Natural killer cell (primary cell): ENCODE measurements at places on chromosomes 16 and 17.
A peak's percentile ranks its signal among the peaks of the same experiment; 100 is the strongest.

GRCh38 chr17:64091571-64091970, 38.4 kb downstream of the ERN1 start:
- DNase-seq: no peak

GRCh38 chr17:77228816-77229215, 88.0 kb downstream of the SEC14L1 start:
- no peak for DNase-seq

DNA sequence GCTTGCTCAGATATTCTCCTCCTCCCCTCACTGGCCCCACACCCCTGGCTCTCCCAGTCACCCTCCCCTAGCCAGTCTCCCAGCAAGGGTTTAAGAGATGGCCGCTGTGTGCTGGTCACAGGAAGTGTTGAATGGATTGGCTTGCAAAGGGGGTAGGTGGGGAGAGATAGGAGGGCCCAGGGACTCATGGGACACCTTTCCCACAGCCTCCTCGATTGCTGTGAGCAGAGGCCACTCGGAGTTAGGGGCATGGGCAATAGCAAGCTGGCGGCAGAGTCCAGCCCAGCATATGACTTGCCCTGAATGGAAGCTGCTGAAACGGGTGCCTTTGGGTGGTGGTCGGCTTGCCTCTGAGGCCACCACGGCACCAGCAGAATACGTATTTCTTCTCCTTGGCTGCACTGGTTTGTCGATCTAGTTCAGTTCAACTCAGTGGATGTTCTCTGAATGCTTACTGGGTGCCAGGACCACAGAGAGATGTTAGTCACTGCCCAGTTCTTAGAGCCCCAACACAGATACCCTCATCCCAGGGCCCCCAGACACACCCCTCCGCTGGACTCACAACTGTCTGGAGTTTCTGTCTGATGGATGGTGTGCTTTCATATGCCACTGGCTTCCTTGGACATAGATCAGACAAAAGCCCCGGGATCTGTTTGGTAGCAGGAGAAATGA, 6.0 kb downstream of the WFIKKN2 start:
- DNase-seq: no peak

GRCh38 chr17:47884905-47885730, 10.9 kb upstream of the SP2 start:
- no peak for DNase-seq

GRCh38 chr17:43694081-43694870, 32.6 kb upstream of the MEOX1 start:
- DNase-seq: peak; percentile 61

DNA sequence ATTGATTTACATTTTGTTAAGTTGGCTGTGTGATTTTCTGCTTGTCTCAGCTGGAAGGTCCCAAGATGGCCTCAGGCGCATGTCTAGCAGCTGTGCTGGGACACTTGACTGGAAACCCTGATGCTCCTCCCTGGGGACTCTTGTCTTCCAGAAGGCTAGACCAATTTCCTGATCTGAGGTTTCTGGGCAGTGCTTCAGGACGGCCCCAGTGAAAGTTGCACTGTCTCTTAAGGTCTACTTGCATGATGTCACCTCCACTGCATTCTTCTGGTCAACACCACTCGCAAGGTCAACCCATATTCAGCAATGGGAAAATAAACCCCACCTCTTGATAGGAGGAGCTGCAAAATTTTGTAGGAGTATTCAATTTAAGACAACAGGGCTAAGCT, 116.0 kb downstream of the SALL1 start:
- no peak for DNase-seq

DNA sequence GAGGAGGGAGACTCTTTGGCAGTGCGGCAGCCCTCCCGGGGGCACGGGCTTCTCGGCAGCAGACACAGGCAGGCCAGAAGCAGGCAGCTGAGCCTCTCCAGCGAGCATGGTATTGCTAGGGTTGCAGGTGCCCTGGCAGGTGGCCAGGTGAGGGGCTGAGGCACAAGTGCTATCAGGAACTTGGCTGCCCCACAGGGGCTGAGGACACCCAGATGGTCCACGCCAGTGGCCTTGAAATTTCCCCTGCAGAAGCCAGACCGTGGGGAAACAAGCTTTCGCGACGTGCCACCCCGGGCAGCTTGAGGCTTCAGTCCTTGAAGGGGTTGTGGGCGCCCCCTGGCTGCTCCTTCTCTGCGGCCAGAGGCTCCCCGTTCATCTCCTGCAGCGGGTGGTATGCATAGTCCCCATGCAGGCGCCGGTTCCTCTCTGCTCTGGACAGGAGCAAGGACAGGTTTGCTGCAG, 8.5 kb downstream of the NAGPA start:
- no peak for DNase-seq

- no peak for DNase-seq
Measured at GRCh38 chr16:88866151-88866920, at the start of gene PABPN1L. Gene PABPN1L, minus strand, starts transcription at chr16:88866660. Its CDS starts 54 bp downstream, at chr16:88866606.

- no peak for DNase-seq
Measured at GRCh38 chr17:82058230-82058854, 6.6 kb downstream of the GPS1 start.

GRCh38 chr17:42817866-42818265, 6.2 kb downstream of the BECN1 start:
- no peak for DNase-seq

- no peak for DNase-seq
Measured at GRCh38 chr17:4953451-4953961, 2.6 kb downstream of the ENO3 start.

DNA sequence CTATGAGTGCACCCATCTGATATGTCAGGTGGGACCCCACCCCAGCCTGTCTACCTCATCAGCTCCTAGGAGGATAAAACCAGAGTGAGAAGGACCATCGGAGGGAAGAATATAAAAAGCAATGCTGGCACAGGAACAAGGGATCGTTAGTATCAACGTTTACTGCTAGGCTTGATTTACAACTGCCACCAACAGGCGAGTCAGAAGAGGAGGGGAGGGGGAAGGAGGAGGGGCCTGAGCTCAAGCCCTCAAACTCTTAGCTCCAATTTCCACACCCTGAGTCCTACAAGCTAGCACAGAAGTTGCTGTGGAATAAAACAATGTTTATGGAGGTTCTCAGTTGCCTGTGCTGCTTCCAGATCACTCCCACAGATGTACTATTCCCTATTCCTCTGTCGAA, 234.5 kb downstream of the C16orf78 start:
- no peak for DNase-seq

DNA sequence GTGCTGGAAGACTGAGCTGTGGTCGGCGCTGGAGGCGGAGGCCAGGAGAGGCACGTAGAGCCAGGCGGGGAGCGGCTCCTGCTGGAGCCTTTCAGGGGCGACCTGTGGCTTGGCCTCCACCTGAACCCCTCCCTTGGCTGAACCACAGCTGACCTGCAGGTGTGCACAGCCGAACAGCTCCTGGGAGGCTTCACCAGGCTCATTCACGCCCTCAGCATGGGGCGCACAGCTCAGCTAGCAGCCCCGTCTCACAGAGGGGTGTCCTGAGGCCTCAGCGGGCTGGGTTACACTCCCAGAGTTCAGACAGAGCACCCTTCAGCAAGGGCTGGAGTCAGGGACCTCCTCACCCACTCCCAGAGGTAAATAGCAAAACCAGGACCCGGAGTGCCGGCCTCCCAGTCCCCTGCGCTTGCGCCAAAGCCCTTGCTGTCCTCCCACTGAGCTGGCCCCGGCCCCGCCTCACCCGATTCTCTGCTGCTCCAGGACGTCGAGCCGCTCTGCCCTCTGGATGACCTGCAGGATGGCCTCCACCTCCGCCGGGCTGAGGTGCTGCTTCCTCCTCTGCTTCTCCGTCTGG, 31.7 kb downstream of the RPH3AL start:
- no peak for DNase-seq

- DNase-seq: no peak
Measured at GRCh38 chr16:17435318-17435717, 35.4 kb downstream of the XYLT1 start.

DNA sequence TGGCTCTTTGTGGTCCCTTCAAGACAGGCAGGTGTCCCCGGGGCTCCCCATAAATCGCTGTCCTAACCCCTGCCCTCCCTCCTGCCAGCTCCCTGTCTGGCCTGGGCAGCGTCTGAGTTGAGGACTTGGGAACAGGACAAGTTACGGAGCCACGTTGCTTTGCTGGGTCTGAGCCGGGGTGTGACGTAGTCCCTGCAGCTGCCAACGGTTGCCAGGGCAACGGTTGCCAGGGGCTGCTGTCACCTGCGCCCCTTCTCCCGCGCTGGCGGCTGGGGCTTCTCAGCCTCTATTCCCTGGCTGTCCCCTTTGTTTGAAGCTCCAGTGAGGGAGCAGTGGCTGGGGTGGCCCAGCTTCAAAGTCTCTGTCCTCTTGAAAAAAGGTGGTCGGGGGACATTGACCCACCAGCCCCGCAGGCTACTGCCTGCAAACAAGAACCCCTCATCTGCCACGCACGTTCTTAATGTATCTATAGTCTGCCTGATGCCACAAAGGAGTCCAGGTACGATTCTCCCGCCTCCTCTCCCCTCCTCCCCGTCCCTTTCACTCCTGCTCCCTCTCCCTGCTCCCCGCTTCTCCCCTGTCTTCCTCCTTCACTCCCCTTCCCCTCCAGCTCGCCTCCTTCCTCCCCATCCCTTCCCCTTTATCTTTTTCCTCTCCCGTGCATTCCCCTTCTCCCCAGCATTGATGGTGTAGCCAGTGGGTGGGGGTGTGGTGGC, 10.9 kb downstream of the ADGRG1 start:
- DNase-seq: no peak

- no peak for DNase-seq
Measured at GRCh38 chr17:2198927-2199326, 104.7 kb downstream of the SMG6 start.

DNA sequence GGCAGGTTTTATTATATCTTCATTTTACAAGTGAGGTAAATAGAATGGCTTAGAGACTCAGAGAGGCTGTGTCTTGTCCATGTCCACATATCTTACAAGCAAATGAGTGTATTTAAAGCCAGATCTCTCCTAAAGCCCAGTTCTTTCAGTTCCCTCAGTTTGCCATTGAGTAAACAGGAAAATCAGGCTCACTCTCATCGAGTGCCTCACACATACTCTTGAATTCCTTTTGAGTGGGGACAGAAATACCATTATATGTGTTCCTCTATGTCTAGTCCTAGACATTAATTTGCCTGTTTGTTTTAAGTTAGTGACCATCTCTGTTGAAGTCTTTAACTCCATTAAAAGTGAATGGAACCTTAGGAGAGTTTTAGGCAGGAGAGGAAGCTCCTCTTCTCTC, 40.1 kb downstream of the BPTF start:
- DNase-seq: no peak

DNA sequence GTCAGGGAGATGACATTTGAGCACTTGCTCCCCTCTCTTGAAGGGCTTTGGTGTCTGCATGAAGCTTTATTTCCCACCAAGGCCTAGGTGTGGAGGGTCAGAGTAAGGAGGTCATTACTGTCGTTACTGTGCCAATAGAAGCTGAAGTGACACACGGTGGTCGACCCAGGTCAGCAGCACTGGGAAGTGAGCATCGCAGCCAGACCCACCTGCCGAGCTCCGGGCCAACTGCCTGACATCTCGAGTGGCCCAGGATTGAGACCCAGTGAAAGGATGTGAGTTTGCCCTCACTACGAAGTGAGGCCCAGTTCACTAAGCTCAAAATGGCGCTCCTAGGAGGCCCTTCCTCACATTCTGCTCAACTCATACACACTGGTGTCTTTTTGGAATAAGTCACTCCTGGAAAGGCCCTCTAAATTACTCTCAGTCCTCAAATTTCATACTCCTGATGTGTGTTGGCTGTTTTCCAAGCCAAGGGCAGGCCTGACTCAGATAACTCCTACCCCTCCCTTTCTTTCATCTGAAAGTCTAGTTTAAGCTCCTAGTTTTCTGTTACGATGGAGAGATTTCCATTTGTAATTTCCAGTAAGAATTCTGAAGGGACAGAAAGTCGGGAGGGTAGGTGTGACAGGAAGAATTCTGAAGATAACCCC, 200.4 kb downstream of the LGALS9B start:
- no peak for DNase-seq

- DNase-seq: no peak
Measured at GRCh38 chr17:63222655-63223054, 223.5 kb downstream of the CYB561 start.

GRCh38 chr17:61584866-61585265, 6.2 kb downstream of the NACA2 start:
- DNase-seq: no peak

- no peak for DNase-seq
Measured at GRCh38 chr16:59864981-59865666, 1131.0 kb upstream of the GOT2 start.

DNA sequence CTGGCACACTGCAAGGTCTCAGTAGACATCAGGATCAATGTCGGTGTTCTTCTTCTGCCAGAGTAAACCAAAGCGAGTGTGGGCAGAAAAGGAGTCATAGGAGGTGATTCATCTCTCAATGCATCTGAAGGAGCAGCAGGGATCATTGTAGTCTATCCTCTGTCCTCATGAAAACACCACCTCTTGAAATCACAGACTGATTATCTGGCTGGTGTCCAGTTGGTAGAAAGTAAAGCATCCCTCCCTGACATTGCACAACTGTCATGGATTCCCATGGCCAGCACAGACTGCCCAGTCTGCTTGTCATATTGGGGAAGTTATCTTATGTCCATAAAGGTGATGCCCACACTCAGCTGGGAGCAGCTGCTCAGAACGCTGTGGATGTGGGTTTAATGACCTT, 74.1 kb downstream of the ABCC12 start:
- DNase-seq: no peak

DNA sequence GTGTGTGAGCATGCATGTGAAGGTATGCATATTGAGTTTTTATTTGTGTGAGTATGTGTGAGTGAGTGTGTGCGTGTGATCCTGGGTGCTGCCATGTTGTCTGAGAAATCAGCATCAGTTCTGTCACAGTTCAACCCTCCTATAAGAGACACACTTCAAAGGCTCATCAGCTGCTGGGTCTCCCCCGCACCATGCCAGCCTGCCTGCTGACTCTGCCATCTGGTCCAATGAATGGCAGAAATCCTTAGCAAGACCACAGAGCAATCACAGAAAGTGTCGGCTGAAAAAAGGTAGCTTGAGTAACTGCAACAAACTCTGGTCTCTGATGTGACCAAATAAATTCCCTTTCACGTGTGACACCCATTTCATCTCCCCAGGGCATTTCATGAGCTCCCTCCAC, 381.8 kb upstream of the MAF start:
- no peak for DNase-seq

- peak; percentile 87 for DNase-seq
Measured at GRCh38 chr17:68184816-68185436, 62.9 kb upstream of the AMZ2 start.
